CD8-positive, alpha-beta memory T cell (primary cell): ENCODE measurements at places on chromosomes 1 and 21. TPM values are rescaled to one million over a fixed set of nuclear protein-coding genes. Genes with fewer than 3 reads are reported as not detected.

- no peaks in the 10 kb centered on the region for H3K27me3 ChIP-seq
- no peak for DNase-seq
- no peaks in the 10 kb centered on the region for H3K4me1 ChIP-seq
- H3K27ac ChIP-seq, result no peak overlapping the region
- no peaks in the 10 kb centered on the region for H3K36me3 ChIP-seq
These were observed 9.5 kb upstream of the PADI3 start for GRCh38 chr1:17239420-17239819.

- H3K27me3 ChIP-seq, result no peaks in the 10 kb centered on the region
- H3K36me3 ChIP-seq, result no peaks in the 10 kb centered on the region
- DNase-seq, result no peak
- no peak overlapping the region for H3K27ac ChIP-seq
These were observed 73.7 kb downstream of the DMRTB1 start for GRCh38 chr1:53532912-53533311.

- H3K4me3 ChIP-seq, result no peak overlapping the region
- no peaks in the 10 kb centered on the region for H3K27me3 ChIP-seq
- H3K36me3 ChIP-seq, result no peaks in the 10 kb centered on the region
- H3K27ac ChIP-seq, result no peak overlapping the region
- H3K4me1 ChIP-seq, result peaks cover 23% of the 10 kb centered on the region
These were observed 19.4 kb downstream of the KIAA2013 start for GRCh38 chr1:11906870-11907269.

DNA sequence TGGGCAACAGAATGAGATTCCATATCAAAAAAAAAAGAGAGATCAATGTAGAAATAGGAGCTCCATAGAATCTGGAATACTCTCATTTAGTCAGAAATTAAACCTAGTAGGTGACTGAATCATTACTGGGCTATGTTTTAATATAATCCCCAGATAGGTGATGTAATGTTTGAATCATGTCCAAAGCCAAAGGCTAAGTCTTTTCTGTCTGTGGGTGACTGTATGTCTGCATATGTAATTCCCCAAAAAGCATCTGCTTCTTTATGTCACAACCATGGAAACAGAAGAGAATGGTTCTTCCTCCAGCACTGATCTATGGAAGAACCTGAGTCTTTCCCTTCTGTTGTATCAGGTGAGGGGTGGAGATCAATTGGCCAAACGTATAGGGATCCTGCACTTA is 5.8 kb downstream of the LAMC2 start:
- H3K4me1 ChIP-seq, result peaks cover 16% of the 10 kb centered on the region
- no peak for DNase-seq

DNA sequence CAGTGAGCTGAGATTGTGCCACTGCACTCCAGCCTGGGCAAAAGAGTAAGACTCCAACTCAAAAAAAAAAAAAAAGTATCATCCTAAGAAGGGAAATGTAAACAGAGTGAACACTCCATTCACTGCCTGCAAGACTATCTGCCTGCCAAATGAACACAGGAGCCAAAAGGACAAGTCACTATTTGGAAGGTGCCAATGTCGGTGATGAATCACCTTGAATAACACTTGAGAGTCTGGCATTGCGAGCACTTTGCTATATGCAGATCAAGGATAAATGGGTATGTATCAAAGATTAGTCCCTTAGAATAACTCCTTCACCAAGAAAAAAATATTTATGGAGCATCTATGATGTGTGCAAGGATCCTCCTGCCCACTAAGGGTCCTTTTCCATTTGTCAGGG is 6.6 kb downstream of the UBR4 start:
- no peak overlapping the region for H3K27ac ChIP-seq
- peaks cover 25% of the 10 kb centered on the region for H3K36me3 ChIP-seq
- H3K4me3 ChIP-seq, result no peak overlapping the region
- no peaks in the 10 kb centered on the region for H3K27me3 ChIP-seq
- H3K4me1 ChIP-seq, result peaks cover 28% of the 10 kb centered on the region

GRCh38 chr1:211309617-211310016 is 17.0 kb upstream of the TRAF5 start:
- H3K27ac ChIP-seq, result no peak overlapping the region
- no peak overlapping the region for H3K4me3 ChIP-seq
- no peaks in the 10 kb centered on the region for H3K4me1 ChIP-seq
- DNase-seq, result no peak
- H3K36me3 ChIP-seq, result peaks cover 10% of the 10 kb centered on the region

GRCh38 chr1:101139130-101139529 is 97.7 kb upstream of the S1PR1 start:
- no peaks in the 10 kb centered on the region for H3K36me3 ChIP-seq
- H3K4me1 ChIP-seq, result peaks cover 35% of the 10 kb centered on the region
- no peak for DNase-seq
- H3K27me3 ChIP-seq, result no peaks in the 10 kb centered on the region

The KTI12 gene
- total RNA-seq, result 16.4 TPM

The WDR77 gene
- 73.2 TPM for total RNA-seq

The LRRC38 gene
- total RNA-seq, result not detected

The CFHR3 gene
- total RNA-seq, result not detected
